GM23338 (cell line): ENCODE measurements at places on chromosomes 4 and X. TPM values are rescaled to one million over a fixed set of nuclear protein-coding genes. Genes with fewer than 3 reads are reported as not detected.

The GUCY1B1 gene
- total RNA-seq: 4.3 TPM in 2 replicates

The FGF5 gene
- total RNA-seq: not detected in 2 replicates

The SPATA18 gene
- total RNA-seq: 2.5 and 4.2 TPM in 2 replicates

The APLN gene
- total RNA-seq: 0.16 and 0.49 TPM in 2 replicates

The BMX gene
- not detected in 2 replicates for total RNA-seq

The MTHFD2L gene
- 24.4 and 29.2 TPM in 2 replicates for total RNA-seq

The XG gene
- 0.28 and 0.97 TPM in 2 replicates for total RNA-seq

The ADAM29 gene
- 0.04 TPM in 1 of 2 replicates, not detected in the other for total RNA-seq

The MAGEE2 gene
- 0.39 and 0.56 TPM in 2 replicates for total RNA-seq

The ETDC gene
- not detected in 2 replicates for total RNA-seq

The ADRA2C gene
- total RNA-seq: 16.3 and 16.6 TPM in 2 replicates

The GABRG1 gene
- 0.58 and 1.6 TPM in 2 replicates for total RNA-seq

- H3K27ac ChIP-seq: no peak overlapping the region
- H3K4me3 ChIP-seq: no peak overlapping the region
- no peak for DNase-seq
These were observed 42.9 kb downstream of the FNIP2 start for GRCh38 chr4:158811704-158812103.

DNA sequence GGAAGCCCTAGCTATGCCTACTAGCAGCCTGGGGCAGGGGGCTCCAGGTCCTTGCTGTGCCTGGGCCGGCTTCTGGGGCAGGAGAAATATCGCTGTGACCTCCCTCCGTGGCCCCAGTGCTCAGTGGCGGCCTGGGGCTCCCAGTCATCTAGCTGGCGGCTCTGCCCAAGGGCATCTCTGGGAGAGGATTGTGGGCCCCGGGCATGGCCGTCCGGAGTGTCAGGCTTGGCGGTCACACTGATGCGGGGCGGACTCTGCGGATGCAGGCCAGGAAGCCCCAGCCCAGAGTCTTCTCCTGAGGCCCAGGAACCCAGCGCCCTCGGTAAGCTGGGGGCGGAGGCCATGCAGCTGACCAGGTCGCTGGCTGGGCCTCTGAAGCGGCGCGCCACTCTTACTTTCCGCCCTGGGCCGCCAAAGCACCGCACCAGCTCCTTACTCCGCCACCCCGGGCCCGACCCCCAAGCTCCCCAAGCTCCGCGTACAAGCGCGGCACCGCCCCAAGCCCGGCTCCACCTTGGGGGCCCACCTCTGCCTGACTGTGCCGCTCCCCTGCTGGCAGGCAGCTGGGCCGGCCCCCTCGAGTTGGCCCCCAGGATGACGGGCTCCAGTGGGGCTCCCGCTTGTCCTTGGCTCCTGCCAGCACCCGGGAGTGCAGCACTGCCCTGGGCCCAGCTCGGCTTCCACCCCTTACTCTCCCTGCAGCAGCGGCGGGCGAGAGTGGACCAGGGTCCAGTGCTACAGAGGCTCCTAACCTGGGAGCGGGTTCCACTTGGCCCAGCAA, 720.0 kb downstream of the PCDH18 start:
- no peak overlapping the region for H3K4me3 ChIP-seq
- DNase-seq: no peak
- no peak overlapping the region for H3K27ac ChIP-seq
- no peaks in the 10 kb centered on the region for H3K4me1 ChIP-seq

GRCh38 chrX:148923631-148924030, 423.2 kb downstream of the AFF2 start:
- H3K4me3 ChIP-seq: no peak overlapping the region
- H3K36me3 ChIP-seq: no peaks in the 10 kb centered on the region
- no peaks in the 10 kb centered on the region for H3K27me3 ChIP-seq
- H3K4me1 ChIP-seq: no peaks in the 10 kb centered on the region
- no peak overlapping the region for H3K27ac ChIP-seq

DNA sequence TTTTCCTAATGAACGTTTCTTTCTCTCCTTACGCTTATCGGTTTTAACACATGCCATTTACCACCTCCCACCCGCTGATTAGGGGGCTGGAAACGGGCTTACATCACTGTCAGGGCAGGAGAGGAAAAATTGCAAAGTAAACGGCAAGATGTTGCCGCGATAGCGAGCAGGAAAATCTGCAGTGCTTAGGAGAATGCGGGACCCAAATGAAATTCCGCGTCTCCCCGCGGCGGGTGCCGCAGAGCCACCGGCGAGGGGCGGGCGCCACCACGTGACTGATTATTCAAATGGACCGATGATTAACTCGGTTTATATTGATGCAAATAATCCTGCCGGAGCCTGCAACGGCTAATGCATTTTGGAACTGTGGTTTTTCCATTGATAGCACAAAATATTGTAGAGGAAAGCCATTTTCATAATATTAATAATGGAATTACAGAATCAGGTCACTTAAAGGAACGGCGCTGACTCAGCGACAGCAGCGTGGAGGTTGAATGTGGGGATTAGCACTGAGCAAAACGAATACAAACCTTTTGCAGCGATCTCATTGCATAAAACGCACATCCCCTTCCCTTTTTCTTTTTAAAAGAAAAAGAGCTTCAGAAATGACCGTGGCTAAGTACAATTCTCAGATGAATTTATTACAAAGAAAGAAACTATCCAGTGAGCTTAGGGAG, 224.2 kb downstream of the STIM2 start:
- H3K36me3 ChIP-seq: no peaks in the 10 kb centered on the region
- no peak overlapping the region for H3K27ac ChIP-seq
- peak overlapping the region; percentile 57 for H3K4me3 ChIP-seq
- H3K27me3 ChIP-seq: peaks cover 16% of the 10 kb centered on the region; the same call in 1 of the 2 replicates

DNA sequence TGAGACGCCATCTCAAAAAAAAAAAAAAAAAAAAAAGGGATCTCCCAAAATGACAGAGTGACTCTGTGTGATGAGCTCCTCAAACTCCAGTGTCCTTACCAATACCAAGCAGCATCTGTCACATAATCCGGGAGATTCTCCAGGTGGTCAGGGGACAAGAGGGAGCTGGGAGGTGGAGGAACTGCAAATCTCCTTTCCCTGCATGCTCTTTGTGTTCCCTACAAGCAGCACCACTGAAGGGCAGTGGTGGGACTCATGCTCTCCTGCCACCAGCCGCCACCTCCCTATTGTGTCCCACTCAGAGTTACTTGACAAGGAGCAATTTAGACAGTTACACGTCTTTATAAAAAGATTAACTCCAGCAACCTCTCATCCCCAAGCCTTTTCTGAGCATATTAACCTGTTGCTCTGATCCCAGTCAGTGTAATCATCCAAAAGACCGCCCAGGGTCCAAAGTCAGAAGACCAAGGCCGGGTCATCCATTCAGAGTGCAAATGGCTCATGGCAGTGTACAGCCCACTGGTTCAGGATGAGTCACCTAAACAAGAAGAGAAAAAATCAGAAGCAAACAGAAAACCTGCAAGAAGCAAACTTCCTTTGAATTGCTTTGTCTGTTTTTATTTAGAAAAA, 23.6 kb downstream of the MGST2 start:
- no peaks in the 10 kb centered on the region for H3K27me3 ChIP-seq
- DNase-seq: no peak
- no peaks in the 10 kb centered on the region for H3K4me1 ChIP-seq
- H3K36me3 ChIP-seq: no peaks in the 10 kb centered on the region

DNA sequence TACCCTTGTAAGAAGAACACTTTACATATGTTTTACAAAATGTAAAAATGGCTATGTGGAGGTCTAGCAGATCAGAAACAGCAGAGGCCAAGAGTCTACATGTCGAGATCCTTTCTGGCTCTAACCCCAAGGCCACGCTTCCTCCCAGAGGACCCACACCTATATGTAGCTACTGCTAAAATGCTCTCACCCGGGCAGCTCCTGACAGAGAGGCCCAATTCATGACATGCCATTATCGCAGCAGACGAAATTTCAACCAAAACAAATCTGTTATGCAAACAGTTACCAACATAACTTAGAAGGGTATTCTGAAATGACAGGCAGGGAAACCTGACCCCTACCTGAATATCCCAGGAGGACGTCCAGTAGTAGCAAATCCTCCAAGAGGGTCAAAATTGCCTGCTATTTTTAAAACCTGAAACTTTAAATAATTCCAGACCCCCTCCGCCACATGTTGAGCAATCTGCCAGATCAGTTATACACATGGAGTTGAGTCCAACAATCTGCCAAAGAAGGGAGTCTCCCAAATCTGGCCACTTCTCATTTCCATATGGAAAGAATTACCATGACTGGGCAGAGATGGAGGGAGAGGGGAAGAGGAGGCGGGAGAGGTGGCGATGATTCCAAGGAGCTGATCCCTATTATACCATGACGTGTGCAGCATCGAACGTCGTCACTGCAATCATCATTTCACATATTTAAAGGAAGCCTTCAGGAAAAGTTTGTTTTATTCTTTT, 192.9 kb upstream of the TBL1X start:
- H3K27me3 ChIP-seq: no peaks in the 10 kb centered on the region
- H3K4me1 ChIP-seq: no peaks in the 10 kb centered on the region
- H3K4me3 ChIP-seq: no peak overlapping the region
- no peaks in the 10 kb centered on the region for H3K36me3 ChIP-seq
- no peak for DNase-seq

GRCh38 chr4:76614589-76614988, 179.6 kb downstream of the SHROOM3 start:
- no peak for DNase-seq
- no peaks in the 10 kb centered on the region for H3K36me3 ChIP-seq
- no peaks in the 10 kb centered on the region for H3K27me3 ChIP-seq
- no peak overlapping the region for H3K4me3 ChIP-seq
- H3K27ac ChIP-seq: no peak overlapping the region
- peaks cover 24% of the 10 kb centered on the region for H3K4me1 ChIP-seq

DNA sequence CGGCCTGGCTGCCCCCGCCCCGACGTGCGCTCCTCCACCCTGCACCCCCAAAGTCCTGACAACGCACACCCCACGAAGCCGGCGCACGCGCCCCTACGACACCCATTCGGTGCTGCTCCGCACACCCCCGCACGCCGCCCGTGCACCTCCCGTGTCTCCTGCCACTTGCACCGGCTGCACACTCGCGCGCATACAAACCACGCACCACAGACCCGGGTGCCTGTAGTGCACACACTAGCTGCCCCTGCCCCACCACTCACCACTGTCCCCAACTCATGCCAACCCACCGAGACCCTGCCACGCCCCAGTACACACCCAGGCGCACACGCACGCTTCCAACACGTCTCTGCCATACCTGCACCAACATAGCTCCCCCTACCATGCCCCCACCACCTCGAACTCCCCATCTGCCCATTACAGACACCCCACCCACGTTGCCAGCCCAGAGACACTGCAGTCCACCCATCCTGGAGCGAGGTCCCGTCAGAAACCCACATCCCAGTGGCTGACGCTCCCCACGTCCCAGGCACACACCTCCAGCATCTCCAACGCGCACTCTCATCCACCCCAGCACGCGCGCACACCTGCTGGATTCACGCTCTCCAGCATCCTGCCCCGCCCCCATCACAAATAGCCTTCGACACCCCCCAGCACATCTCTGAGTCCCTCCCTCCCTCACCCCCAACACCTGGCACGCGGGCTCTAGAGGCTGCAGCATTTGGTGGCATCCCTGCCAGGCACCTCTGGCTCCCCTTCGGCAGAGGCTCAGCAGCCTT, 4.2 kb upstream of the DUSP9 start:
- H3K27me3 ChIP-seq: peaks cover 72% of the 10 kb centered on the region
- no peaks in the 10 kb centered on the region; the same call in 1 of the 2 replicates for H3K4me1 ChIP-seq
- DNase-seq: peak; percentile 18
- no peaks in the 10 kb centered on the region for H3K36me3 ChIP-seq
- peak overlapping the region; percentile 48 for H3K4me3 ChIP-seq

GRCh38 chrX:144295921-144296320, 412.1 kb downstream of the UBE2NL start:
- no peak overlapping the region for H3K27ac ChIP-seq
- no peak for DNase-seq

- H3K4me3 ChIP-seq: no peak overlapping the region
- DNase-seq: no peak
- H3K27ac ChIP-seq: no peak overlapping the region
- H3K27me3 ChIP-seq: no peaks in the 10 kb centered on the region
- no peaks in the 10 kb centered on the region for H3K4me1 ChIP-seq
These were observed 60.0 kb upstream of the ARHGAP24 start for GRCh38 chr4:85414972-85415371.

DNA sequence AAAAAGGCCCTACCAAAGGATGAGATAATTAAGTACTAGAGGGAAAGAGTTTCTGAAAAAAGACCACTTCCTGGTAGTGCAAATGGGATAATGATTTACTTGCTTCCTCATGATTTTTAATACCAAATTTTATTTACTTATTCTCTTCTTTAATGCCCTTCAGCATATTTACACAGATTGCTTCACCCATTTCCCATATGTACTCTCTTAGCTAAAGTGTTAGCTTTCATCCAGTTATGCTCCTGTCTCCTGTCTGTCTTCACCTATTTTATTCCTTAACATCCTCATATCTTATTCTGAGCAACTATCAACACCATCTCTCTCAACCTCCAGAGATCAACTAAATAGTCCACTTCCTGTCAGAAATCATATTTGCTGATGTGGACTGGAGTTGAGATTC, 183.2 kb upstream of the HS3ST1 start:
- H3K4me3 ChIP-seq: no peak overlapping the region
- no peak for DNase-seq
- no peak overlapping the region for H3K27ac ChIP-seq
- no peaks in the 10 kb centered on the region for H3K4me1 ChIP-seq

DNA sequence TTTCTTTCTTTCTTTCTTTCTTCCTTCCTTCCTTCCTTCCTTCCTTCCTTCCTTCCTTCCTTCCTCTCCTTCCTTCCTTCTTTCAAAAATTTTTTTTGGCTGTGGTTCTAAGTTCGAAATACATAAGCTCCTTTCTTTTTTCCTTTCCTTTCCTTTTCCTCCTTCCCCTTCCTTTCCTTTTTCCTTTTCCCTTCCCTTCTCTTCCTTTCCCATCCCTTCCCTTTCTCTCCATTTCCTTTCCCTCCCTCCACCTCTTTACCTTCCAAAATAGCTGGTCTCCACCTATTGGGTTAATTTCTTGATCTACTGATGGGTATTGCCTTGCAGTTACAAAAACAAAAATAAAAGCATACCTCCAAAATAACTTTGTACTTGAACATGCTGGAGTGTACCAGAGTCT, 73.4 kb upstream of the GPRIN3 start:
- no peak overlapping the region for H3K4me3 ChIP-seq
- H3K4me1 ChIP-seq: no peaks in the 10 kb centered on the region
- no peak for DNase-seq
- H3K27me3 ChIP-seq: no peaks in the 10 kb centered on the region
- no peak overlapping the region for H3K27ac ChIP-seq

DNA sequence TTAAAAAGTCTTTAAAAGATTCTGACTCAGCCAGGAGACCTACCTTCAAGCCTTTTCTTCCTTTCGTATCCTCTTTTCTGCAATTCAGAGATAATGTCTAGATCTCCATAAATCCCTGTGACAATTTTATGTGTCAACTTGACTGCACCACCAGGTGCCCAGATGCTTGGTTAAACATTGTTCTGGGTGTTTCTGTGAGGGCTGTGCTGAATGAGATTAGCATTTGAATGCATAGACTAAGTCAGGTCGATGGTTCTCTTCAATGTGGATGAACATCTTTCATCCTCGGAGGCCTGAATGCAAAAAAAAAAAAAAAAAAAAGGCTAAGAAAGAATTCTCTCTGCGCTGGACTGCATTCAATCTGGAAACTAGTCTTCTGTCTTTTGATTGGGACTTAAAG, 1082.7 kb downstream of the NLGN4X start:
- no peak overlapping the region for H3K4me3 ChIP-seq
- peak; percentile 1 for DNase-seq
- no peak overlapping the region for H3K27ac ChIP-seq
